ENCODE measurements at places on chromosomes 3 and 15. TPM values are rescaled to one million over a fixed set of nuclear protein-coding genes. Genes with fewer than 3 reads are reported as not detected.

GABRB3 gene
- 2.3 TPM for total RNA-seq

VILL gene
- 7.2 TPM for total RNA-seq

TM4SF4 gene
- 0.09 TPM for total RNA-seq

GP5 gene
- 0.35 TPM for total RNA-seq

SUMF1 gene
- total RNA-seq = 26.1 TPM

GRAMD1C gene
- 1.3 TPM for total RNA-seq

NECTIN3 gene
- 35.1 TPM for total RNA-seq

LHFPL4 gene
- total RNA-seq = under 0.01 TPM

RTP4 gene
- total RNA-seq = 0.27 TPM

GATM gene
- total RNA-seq = 319 TPM

ITIH4 gene
- 17.7 TPM for total RNA-seq

CPLX3 gene
- total RNA-seq = not detected

GPR149 gene
- total RNA-seq = 0.35 TPM

CLRN1 gene
- 0.18 TPM for total RNA-seq

FETUB gene
- total RNA-seq = 0.04 TPM

TEX9 gene
- 3.2 TPM for total RNA-seq

STARD9 gene
- 18.6 TPM for total RNA-seq

GOLGA8R gene
- 3.1 TPM for total RNA-seq

HTR3E gene
- total RNA-seq = not detected

TRH gene
- 0.13 TPM for total RNA-seq

ACTRT3 gene
- 3.4 TPM for total RNA-seq
